Epithelial cell of alveolus of lung (primary cell): ENCODE measurements at places on chromosomes 6 and 20. TPM values are rescaled to one million over a fixed set of nuclear protein-coding genes. Genes with fewer than 3 reads are reported as not detected.

The KCNQ5 gene
- total RNA-seq: 0.32 and 0.65 TPM in 2 replicates

The NHLRC1 gene
- total RNA-seq: 1.0 and 2.6 TPM in 2 replicates

The NKAPL gene
- total RNA-seq: 2.3 and 2.5 TPM in 2 replicates

The PAX1 gene
- total RNA-seq: not detected in 2 replicates

The PRPH2 gene
- total RNA-seq: 2.5 and 4.4 TPM in 2 replicates

The TEAD3 gene
- total RNA-seq: 29.6 and 33.4 TPM in 2 replicates
